Gastroesophageal sphincter (tissue), 4 donors: ENCODE measurements at places on chromosomes 5 and 9.

DNA sequence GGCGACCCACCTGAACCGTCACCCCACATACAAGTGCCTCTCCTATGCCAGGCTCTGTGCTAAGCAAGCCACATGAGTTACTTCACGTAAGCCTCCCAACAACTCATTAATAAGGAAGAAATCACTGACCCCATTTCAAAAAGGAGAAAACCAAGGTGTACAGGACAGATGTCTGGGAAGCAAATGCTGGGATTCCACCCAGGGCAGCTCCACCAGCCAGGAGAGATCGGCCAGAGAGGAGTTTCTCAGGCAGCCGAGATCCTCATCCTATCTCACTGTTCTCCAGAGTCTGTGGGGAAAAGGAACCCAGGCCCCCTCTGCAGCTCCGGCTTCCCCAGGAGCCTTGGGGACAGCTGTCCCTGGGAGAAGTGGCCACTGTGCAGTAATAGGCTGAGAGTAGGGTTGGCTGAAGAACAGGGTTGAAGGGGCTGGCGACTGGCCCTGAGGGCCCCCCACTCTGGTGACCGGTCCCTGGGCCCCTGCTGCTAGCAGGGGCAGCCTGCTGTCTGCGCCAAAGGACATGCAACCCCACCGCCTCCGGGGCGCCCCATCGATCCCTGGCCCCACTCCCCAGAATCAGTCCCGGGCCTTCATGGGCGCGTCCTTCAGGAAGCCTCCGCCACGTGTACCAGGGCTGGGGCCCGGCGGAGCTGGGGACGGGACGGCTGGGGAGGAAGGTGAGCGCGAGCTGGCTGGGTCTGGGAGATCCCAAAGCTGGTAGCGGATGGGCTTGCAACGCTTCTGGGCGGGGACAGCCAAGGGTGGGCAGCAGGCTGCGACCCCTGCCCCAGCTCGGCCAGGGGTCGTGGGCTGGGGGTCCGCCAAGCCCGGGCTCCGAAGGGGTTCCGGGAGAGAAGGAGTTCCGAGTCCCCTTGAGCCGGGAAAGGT is 44.1 kb upstream of the STXBP1 start:
- H3K27me3 ChIP-seq: no peaks in the 10 kb centered on the region
- H3K4me3 ChIP-seq: peak overlapping the region; percentile 98
- H3K27ac ChIP-seq: peak overlapping the region; percentile 96
- ATAC-seq: no peak
- no peaks in the 10 kb centered on the region for H3K36me3 ChIP-seq

GRCh38 chr5:142254431-142254830 is 70.4 kb downstream of the SPRY4 start:
- H3K4me3 ChIP-seq: no peak overlapping the region
- no peak overlapping the region for H3K27ac ChIP-seq
- no peaks in the 10 kb centered on the region for H3K27me3 ChIP-seq
- H3K36me3 ChIP-seq: no peaks in the 10 kb centered on the region
- peaks cover 2% of the 10 kb centered on the region for H3K4me1 ChIP-seq
- ATAC-seq: no peak

GRCh38 chr9:103245369-103245768 is 250.2 kb downstream of the CYLC2 start:
- no peak overlapping the region for H3K27ac ChIP-seq
- H3K4me1 ChIP-seq: no peaks in the 10 kb centered on the region
- no peak overlapping the region for H3K4me3 ChIP-seq

DNA sequence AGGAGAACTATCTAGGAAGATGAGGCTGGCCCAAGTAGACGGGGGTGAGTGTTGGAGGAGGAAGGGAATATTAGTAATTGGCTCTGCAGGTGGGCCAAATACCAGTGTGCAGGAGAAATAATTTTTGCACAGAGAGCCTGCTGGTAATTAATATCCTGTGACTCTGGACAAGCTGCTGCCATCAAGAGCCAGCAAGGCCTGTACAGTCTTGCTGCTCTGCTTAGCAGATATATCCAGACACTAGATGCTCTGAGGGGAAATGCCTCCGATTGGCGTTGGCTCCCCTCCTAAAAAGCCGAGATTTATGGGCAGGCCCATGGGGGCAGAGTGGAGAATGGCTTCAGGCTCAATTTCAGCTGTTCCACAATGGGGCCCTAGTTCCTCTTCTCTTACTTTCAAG is 29.6 kb upstream of the ASTN2 start:
- H3K27me3 ChIP-seq: peaks cover 17% of the 10 kb centered on the region
- H3K27ac ChIP-seq: no peak overlapping the region
- H3K4me1 ChIP-seq: no peaks in the 10 kb centered on the region
- H3K36me3 ChIP-seq: no peaks in the 10 kb centered on the region
- no peak for ATAC-seq

DNA sequence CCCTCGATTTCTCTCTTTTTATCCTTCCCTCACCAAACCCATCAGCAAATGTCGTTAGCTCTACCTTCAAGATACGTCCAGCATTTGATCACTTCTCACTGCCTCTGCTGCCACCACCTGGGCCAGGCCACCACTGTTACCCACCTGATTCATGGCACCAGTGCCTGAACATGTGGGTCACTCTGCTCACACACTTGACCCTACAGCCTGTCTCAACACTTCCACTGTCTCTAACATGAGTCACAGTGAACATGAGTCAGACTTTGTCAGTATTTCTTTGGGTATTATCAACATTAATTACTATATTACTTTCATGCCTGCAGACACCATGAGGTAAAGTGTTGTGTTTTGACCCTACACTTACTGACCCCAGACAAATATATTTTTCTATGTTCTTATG is 19.6 kb downstream of the SLC24A2 start:
- H3K27me3 ChIP-seq: no peaks in the 10 kb centered on the region
- H3K27ac ChIP-seq: no peak overlapping the region
- H3K4me1 ChIP-seq: no peaks in the 10 kb centered on the region

DNA sequence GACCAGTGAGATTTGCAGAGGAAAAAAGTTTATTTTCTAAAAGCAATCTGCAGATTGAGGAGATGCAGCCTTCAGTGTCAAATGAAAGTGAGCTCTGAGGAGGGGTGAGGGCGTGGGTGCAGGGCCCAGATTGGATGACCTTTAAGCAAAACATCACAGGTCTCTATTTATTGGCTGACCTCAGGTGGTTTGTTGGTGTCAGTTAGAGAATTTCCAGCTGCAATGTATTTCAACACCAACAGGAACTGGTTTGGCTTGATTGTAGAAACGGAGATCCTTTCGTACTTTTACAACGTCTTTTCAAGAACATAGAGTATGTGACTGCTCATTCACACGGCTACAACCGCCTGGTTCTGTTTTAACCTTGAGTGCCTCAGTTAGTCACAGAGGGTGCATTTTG is 1069.1 kb downstream of the EFNA5 start:
- ATAC-seq: no peak
- no peak overlapping the region for H3K27ac ChIP-seq
- no peak overlapping the region for H3K4me3 ChIP-seq
- H3K36me3 ChIP-seq: no peaks in the 10 kb centered on the region
- no peaks in the 10 kb centered on the region for H3K27me3 ChIP-seq
- H3K4me1 ChIP-seq: no peaks in the 10 kb centered on the region
